ENCODE measurements at places on chromosomes 16 and 17. TPM values are rescaled to one million over a fixed set of nuclear protein-coding genes. Genes with fewer than 3 reads are reported as not detected.
A peak's percentile ranks its signal among the peaks of the same experiment; 100 is the strongest.

- no peak for DNase-seq
These were observed 22.3 kb upstream of the RBFOX3 start for GRCh38 chr17:79633154-79633553.

DNA sequence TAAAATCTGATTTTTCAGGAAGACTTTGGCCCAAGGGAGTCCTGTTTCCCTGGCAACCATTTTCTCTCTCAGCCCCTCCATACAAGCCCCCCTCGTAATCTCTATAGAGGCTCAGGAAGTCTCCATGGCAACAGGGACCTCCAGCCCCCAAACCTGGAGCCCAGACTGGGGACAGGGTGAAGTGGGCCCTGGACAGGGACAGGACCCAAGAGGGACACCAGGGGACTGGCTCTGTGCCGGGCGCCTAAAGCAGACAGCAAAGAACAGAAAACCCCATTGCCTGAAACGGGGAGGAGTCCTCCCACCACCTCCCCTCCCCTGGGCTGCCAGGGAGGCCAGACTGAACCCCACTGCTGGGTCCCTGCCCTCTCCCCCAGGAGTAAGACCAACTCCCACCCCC, 40.6 kb downstream of the CPNE2 start:
- DNase-seq = no peak

GRCh38 chr16:73094371-73094770, 46.4 kb upstream of the ZFHX3 start:
- DNase-seq = no peak

- no peak for DNase-seq
These were observed 23.9 kb upstream of the NLK start for GRCh38 chr17:28018439-28019070.

GRCh38 chr16:5046914-5047313, 13.2 kb upstream of the NAGPA start:
- no peak for DNase-seq

- DNase-seq = no peak
These were observed 20.2 kb downstream of the CDK5RAP3 start for GRCh38 chr17:47990962-47991731.

DNA sequence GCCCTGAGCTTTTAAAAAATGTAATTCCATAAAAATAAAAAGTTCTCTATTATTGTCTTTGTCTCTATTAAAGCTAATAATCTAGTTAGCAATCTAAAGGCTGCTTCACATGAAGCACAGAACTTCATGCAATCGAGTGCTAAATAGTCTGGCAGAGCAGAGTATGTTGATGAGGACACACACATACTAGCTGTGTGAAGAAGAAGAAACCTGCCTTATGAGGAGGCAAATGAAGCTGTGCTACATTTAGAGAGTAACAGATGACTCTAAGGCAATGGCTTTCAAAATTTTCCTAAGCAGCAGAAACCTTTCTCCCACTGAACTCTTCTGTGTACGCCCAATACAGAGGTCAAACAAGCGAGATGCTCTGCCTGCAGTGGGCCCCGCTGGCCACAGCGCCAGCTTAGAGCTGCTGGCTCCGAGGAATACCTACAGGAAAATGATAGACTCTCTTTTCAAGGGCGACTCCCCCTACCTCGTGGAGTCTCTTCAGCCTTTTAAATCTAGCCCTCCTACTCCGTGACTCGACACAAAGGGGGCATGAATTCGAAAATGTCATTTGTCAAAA, 39.2 kb downstream of the GNA13 start:
- no peak for DNase-seq

DNA sequence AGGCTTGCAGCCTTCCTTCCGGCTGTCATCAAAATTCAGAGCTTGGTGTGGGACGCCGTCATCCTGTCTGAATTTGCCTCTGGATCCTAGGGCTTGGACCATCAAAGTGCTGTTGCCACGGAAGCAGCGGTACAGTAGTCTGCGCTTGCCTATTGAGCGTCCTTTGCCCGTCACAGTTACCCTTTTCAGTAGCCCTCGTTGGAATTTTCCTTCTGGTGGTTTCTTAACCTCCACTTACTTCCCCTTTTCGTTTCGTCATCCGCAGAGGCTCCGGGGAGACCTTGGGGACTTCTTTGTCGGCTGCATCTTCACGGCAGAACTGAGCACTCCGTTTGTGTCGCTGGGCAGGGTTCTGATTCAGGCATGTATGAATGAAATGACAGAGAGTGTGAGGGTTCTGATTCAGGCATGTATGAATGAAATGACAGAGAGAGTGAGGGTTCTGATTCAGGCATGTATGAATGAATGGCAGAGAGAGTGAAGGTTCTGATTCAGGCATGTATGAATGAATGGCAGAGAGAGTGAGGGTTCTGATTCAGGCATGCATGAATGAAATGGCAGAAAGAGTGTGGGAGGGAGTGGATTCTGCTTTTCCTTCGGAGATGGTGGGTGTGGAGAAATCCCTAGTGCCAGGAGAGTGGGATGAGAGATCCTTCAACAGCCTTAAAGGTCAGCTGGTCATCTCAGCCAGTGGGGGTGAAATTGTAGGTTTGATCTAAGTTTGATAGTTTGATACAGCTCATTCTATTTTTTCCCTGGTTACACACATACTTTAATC, 8.0 kb downstream of the TLCD3A start:
- peak; percentile 72 for DNase-seq

DNA sequence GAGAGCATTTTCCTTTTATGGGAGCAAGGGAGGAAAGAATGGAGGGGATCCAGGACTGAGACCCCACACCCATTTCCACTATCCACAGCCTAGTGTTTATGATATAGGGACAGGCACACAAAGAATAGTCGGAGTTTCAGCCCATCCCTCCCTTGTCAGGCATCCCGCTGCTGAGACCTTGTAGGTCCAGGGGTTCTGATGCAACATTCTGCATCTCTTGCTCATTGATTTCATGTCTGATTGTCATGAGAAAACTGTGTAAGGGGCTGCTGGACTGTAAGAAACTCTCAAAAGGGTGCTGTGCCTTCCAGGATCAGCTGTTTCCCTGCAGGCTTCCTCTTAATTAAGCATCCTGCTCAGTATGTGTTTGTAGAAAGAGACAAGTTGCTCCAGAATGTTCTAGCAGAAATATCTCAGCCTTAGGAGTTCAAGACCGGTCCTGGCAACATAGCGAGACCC, 5.3 kb upstream of the POLR3E start:
- DNase-seq = no peak

GRCh38 chr16:25124503-25124902, 13.0 kb downstream of the LCMT1 start:
- no peak for DNase-seq

- DNase-seq = no peak
These were observed 11.6 kb upstream of the SUPT4H1 start for GRCh38 chr17:58363457-58364185.

The FADS6 gene
- total RNA-seq = not detected

The TBX21 gene
- total RNA-seq = 66.4 TPM

The C17orf50 gene
- not detected for total RNA-seq

The CRAMP1 gene
- 36.7 TPM for total RNA-seq

Measured in activated CD4-positive, alpha-beta T cell treated with anti-CD3 and anti-CD28 coated beads, Interleukin-2, amount 10 ng/mL, durations not matched to agents 24 days and 14 days (primary cell).